ENCODE measurements at places on chromosomes 16 and 17.
A peak's percentile ranks its signal among the peaks of the same experiment; 100 is the strongest.

- peaks cover 20% of the 10 kb centered on the region for H3K27me3 ChIP-seq
- no peak overlapping the region for H3K27ac ChIP-seq
- no peaks in the 10 kb centered on the region for H3K4me1 ChIP-seq
- DNase-seq = no peak
- no peaks in the 10 kb centered on the region for H3K36me3 ChIP-seq
Observed at GRCh38 chr17:73939806-73940205, 263.7 kb upstream of the RPL38 start.

- no peaks in the 10 kb centered on the region for H3K36me3 ChIP-seq
- no peaks in the 10 kb centered on the region for H3K4me1 ChIP-seq
- H3K27ac ChIP-seq = no peak overlapping the region
Observed at GRCh38 chr16:47052666-47053640, 79.5 kb upstream of the DNAJA2 start.

DNA sequence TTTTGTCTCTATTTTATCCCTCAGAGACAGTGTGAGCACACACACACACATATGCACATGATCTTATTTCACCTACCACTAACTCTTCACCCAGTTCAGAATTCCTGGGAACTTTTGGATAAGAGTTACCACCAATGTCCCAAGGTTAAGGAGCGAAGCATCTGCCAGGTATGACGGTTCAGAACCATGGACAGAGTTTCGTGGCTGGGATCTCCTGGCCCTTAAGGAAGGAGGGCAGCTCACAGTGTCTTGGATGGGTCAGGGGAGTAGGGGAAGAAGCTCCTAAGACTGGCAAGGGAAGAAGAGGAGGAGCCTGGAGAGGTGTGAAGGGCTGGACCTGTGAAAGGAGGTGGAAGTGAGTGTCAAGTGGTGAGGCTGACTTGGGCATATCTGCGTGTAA, 23.0 kb upstream of the TMEM132E start:
- H3K27ac ChIP-seq = no peak overlapping the region
- peaks cover 42% of the 10 kb centered on the region for H3K27me3 ChIP-seq

DNA sequence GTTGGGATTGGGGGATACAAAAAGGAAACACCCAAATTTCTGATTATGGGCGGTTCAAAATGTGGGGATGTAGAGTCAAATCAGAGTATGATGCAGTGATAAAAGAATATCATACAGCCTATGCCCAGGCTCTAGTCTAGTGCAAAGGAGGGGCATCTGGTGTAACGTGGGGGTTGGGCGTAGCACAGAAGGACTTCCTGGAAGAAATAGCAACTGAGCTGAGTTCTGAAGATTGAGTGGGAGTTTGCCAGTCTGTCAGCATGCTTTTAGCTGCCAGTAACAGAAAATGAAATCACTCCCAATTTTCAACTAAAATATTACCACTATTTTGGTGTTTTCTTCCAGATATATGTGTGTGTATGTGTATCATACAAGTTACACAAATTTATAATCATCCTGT, 196.9 kb downstream of the SPECC1 start:
- H3K27me3 ChIP-seq = no peaks in the 10 kb centered on the region
- H3K27ac ChIP-seq = no peak overlapping the region
- no peak overlapping the region for H3K4me3 ChIP-seq
- no peaks in the 10 kb centered on the region for H3K36me3 ChIP-seq

DNA sequence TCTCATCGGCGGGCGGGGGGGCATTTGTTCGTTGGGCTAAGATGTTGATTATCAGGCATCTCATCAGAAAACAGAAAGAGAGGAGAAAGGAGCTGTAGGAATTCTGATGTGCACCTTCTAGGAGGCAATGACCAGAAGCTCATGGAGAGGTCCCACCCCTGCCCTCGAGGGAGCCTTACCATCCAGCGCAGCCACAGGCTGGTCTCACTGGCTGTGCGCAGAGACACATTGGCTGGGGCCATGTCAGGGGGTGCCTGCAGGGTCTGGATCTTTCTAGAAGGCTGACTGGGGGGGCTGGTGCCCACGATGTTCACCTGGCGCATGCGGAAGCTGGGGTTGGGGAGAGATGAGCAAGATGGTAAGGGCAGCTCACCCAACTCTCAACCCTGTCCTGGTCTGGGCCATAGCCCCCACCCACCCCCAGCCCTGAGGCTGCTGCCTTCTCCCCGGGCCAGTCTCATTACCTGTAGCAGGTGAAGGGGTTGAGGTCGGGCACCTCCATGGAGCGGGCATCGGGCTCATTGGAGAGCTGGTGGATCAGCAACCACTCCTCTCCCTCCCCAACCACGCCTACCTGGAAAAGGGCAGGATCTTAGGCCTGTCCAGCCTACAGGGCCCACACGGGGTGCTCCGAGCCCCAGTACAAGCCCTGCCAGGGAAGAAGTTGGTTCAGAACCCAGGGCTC, 86.2 kb upstream of the CDC42EP4 start:
- peaks cover 19% of the 10 kb centered on the region for H3K27me3 ChIP-seq
- no peaks in the 10 kb centered on the region for H3K36me3 ChIP-seq
- no peak overlapping the region for H3K27ac ChIP-seq
- H3K4me1 ChIP-seq = no peaks in the 10 kb centered on the region

- peaks cover 3% of the 10 kb centered on the region for H3K4me1 ChIP-seq
- H3K36me3 ChIP-seq = no peaks in the 10 kb centered on the region
- H3K4me3 ChIP-seq = no peak overlapping the region
- H3K27me3 ChIP-seq = no peaks in the 10 kb centered on the region
- no peak overlapping the region for H3K27ac ChIP-seq
Observed at GRCh38 chr16:69435977-69436820, 11.8 kb downstream of the CYB5B start.

- DNase-seq = no peak
- H3K27ac ChIP-seq = peak within 1 kb of the TSS; percentile 90
- H3K4me1 ChIP-seq = peaks cover 56% of the 10 kb centered on the region
- no peaks in the 10 kb centered on the region for H3K27me3 ChIP-seq
Observed at GRCh38 chr17:7328840-7329373, at the start of gene NEURL4. TSS of gene NEURL4 (minus strand) at chr17:7329335. CDS start at chr17:7329312, 23 bp downstream.

- H3K4me1 ChIP-seq = no peaks in the 10 kb centered on the region
- no peak overlapping the region for H3K4me3 ChIP-seq
- H3K27ac ChIP-seq = no peak overlapping the region
- H3K36me3 ChIP-seq = peaks cover 3% of the 10 kb centered on the region
- no peak for DNase-seq
Observed at GRCh38 chr17:73048170-73048569, 44.3 kb downstream of the SLC39A11 start.

DNA sequence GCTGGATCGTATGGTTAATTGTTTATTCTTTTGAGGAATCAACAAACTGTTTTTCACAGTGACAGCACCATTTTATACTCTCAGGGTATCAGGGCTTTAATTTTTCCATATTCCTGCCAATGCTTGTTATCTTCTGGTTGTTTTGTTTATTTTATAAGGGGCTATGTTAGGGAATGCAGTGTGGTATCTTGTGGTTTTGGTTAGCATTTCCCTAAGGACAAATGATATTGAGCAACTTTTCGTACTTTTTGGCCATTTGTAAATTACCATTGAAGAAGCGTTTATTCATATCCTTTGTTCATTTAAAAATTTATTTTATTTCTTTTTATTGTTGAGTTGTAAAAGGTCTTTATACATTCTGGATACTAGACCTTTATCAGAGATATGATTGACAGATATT, 322.0 kb upstream of the SALL1 start:
- H3K36me3 ChIP-seq = no peaks in the 10 kb centered on the region
- H3K27ac ChIP-seq = no peak overlapping the region
- H3K4me3 ChIP-seq = no peak overlapping the region
- H3K4me1 ChIP-seq = no peaks in the 10 kb centered on the region

DNA sequence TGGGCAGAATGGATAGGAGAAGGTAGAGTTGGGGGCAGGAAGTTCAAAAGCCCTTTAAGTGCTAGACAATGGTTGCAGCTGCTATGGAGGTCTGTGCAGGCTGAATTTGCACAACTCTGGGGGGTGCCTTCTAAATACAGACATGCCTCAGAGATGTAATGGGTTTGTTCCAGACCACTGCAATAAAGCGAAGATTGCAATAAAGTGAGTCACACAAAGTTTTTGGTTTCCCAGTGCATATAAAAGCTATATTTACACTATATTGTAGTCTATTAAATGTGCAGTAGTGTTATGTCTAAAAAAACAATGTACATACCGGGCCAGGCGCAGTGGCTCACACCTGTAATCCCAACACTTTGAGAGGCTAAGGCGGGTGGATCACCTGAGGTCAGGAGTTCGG, 60.5 kb upstream of the MYOCD start:
- H3K27ac ChIP-seq = no peak overlapping the region
- no peak for DNase-seq
- no peaks in the 10 kb centered on the region for H3K27me3 ChIP-seq
- no peak overlapping the region for H3K4me3 ChIP-seq
- H3K4me1 ChIP-seq = no peaks in the 10 kb centered on the region

GRCh38 chr17:13337864-13338371, 263.8 kb downstream of the HS3ST3A1 start:
- H3K27me3 ChIP-seq = no peaks in the 10 kb centered on the region
- H3K36me3 ChIP-seq = no peaks in the 10 kb centered on the region
- H3K4me3 ChIP-seq = no peak overlapping the region
- no peaks in the 10 kb centered on the region for H3K4me1 ChIP-seq
- no peak for DNase-seq

DNA sequence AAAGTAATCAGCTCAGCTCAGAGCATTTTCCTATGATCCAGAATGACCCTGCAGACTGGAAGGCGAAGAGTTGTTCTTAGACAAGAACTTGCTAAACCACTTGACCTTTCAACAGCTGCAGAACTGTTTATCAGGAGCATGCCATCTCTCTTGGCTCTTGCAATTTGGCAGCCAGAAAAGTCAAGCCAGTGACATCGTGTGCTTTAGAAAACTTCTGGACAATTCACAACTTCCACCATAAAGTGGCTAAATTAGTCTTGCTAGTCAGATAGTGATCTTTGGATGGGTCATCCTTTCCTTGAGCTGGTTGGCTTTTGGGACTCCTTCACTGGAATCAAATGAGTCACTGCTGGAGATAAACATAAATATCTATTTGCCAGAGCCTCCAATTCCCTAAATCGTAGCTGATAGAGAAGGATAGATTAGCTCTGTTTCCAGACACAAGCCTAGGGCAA, 146.5 kb downstream of the MAP2K6 start:
- H3K36me3 ChIP-seq = no peaks in the 10 kb centered on the region
- DNase-seq = no peak
- no peak overlapping the region for H3K27ac ChIP-seq
- H3K4me1 ChIP-seq = no peaks in the 10 kb centered on the region
- H3K27me3 ChIP-seq = no peaks in the 10 kb centered on the region
- no peak overlapping the region for H3K4me3 ChIP-seq

DNA sequence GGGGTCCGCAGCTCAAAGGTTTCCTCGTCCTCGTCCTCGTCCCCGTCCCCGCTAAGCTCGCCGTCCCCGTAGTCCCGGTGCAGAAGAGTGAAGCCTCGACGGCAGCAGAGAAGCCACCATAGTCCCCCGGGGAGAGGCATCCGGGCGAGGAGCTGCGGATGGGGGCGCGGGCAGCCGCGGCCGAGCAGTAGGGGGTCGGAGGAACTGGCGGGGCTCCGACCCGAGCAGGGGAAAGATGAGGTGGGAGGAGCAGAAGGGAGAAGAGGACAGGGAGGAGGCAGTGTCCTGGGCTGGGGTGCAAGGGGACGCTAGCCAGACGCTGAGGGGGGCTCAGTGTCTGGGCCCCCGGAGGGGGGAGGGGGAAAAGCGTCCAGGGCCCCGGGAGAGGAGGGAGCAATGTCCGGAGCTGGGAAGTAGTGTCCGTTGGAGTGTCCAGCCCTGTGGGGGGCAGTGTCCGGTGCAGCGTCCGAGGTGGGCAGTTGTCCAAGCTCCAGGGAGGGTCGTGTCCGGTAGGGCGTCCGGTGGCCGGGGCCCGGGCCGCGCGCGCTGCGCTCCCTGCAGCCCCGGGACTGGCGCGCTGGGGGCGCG, at the start of gene PLEKHH3:
PLEKHH3 (minus strand) TSS at position 571 of the 588 bp plus-strand sequence; CDS start at position 140, 431 bp downstream.
- no peak for DNase-seq
- H3K4me1 ChIP-seq = peaks cover 31% of the 10 kb centered on the region
- H3K4me3 ChIP-seq = peak within 1 kb of the TSS; percentile 80
- no peaks in the 10 kb centered on the region for H3K36me3 ChIP-seq
- peaks cover 6% of the 10 kb centered on the region for H3K27me3 ChIP-seq
- H3K27ac ChIP-seq = peak within 1 kb of the TSS; percentile 29

GRCh38 chr16:54210452-54211125, 76.0 kb downstream of the IRX3 start:
- no peak overlapping the region for H3K27ac ChIP-seq
- H3K27me3 ChIP-seq = peaks cover 14% of the 10 kb centered on the region
- no peaks in the 10 kb centered on the region for H3K4me1 ChIP-seq

GRCh38 chr16:52436339-52437276, 110.3 kb downstream of the TOX3 start:
- H3K27ac ChIP-seq = no peak overlapping the region
- no peaks in the 10 kb centered on the region for H3K27me3 ChIP-seq
- no peak for DNase-seq

DNA sequence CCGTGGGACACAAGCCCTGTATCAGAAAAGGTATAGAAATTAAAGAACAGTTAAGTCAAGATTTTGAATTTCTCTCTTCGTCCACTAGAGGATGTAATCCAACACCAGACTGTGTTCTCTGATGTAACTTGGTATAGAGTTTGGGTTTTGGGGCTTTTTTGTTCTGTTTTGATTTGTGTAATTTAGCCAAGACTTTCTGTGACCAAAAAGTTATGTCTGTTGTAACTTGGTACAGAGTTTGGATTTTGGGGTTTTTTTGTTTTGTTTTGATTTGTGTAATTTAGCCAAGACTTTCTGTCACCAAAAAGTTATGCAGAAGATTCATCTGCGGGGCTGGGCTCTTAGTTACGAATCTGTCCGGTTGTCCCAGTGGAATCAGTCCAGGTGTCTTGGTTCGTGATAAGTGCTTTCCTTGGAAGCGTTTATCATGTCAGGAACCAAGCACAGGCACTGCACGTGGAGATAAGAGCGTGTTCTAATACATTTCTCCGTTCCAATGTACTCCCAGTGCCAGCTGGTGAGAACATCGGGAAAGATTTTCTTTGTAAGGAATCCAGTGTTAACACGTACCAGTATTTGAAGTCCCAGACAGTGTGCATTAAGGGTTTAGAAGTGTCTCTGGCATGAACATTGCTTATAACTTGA, 44.1 kb upstream of the SEC14L1 start:
- no peaks in the 10 kb centered on the region for H3K27me3 ChIP-seq
- H3K27ac ChIP-seq = no peak overlapping the region
- H3K4me3 ChIP-seq = no peak overlapping the region
- H3K4me1 ChIP-seq = peaks cover 18% of the 10 kb centered on the region
- DNase-seq = no peak

DNA sequence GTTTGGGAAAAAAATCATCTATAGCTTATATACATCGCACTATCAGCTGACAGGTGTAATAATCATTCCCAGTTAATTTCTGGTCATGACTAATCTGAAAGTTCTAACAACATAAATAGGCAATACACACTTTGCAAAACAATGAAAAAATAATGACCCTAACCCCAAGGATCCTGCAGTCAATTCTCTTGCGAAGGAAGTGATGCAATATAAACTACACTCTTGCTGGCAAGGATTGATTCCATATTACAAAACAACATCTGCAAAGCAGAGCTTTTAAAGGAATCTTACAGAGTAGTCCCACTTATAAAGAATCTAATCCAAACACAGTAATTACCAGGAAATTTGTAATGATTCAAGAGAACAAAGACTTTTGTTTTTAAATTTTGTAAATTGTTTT, 73.4 kb downstream of the MYO1D start:
- H3K4me3 ChIP-seq = no peak overlapping the region
- no peaks in the 10 kb centered on the region for H3K4me1 ChIP-seq
- peaks cover 3% of the 10 kb centered on the region for H3K27me3 ChIP-seq
- H3K27ac ChIP-seq = no peak overlapping the region

GRCh38 chr16:68492151-68492542, 43.8 kb upstream of the SMPD3 start:
- no peaks in the 10 kb centered on the region for H3K36me3 ChIP-seq
- no peak for DNase-seq
- H3K27me3 ChIP-seq = no peaks in the 10 kb centered on the region
- H3K4me3 ChIP-seq = no peak overlapping the region

GRCh38 chr16:31132303-31132979, 3.1 kb downstream of the PRSS8 start:
- H3K4me3 ChIP-seq = no peak overlapping the region
- no peaks in the 10 kb centered on the region for H3K4me1 ChIP-seq
- no peak overlapping the region for H3K27ac ChIP-seq
- H3K36me3 ChIP-seq = peaks cover 29% of the 10 kb centered on the region
- H3K27me3 ChIP-seq = no peaks in the 10 kb centered on the region
